Small intestine (tissue), 16 donors: ENCODE measurements at places on chromosomes 12 and 14.

- no peaks in the 10 kb centered on the region for H3K27me3 ChIP-seq
- H3K36me3 ChIP-seq: no peaks in the 10 kb centered on the region
Measured at GRCh38 chr12:25889185-25889584, 69.3 kb upstream of the RASSF8 start.

GRCh38 chr12:89348894-89349699 lies 3.2 kb downstream of the DUSP6 start:
- no peak overlapping the region for H3K4me3 ChIP-seq
- no peak overlapping the region for H3K27ac ChIP-seq
- H3K4me1 ChIP-seq: peaks cover 31% of the 10 kb centered on the region
- DNase-seq: peak; percentile 35

GRCh38 chr12:46558677-46559076 lies 186.1 kb upstream of the SLC38A2 start:
- H3K36me3 ChIP-seq: no peaks in the 10 kb centered on the region
- no peak overlapping the region for H3K4me3 ChIP-seq
- DNase-seq: no peak
- H3K27me3 ChIP-seq: no peaks in the 10 kb centered on the region
- no peaks in the 10 kb centered on the region for H3K4me1 ChIP-seq

- no peak overlapping the region for H3K4me3 ChIP-seq
- no peaks in the 10 kb centered on the region for H3K27me3 ChIP-seq
- H3K27ac ChIP-seq: no peak overlapping the region
- no peaks in the 10 kb centered on the region for H3K4me1 ChIP-seq
- peak; percentile 41 for DNase-seq
- no peaks in the 10 kb centered on the region for H3K36me3 ChIP-seq
Measured at GRCh38 chr12:127559349-127560040, 707.5 kb upstream of the TMEM132C start.

DNA sequence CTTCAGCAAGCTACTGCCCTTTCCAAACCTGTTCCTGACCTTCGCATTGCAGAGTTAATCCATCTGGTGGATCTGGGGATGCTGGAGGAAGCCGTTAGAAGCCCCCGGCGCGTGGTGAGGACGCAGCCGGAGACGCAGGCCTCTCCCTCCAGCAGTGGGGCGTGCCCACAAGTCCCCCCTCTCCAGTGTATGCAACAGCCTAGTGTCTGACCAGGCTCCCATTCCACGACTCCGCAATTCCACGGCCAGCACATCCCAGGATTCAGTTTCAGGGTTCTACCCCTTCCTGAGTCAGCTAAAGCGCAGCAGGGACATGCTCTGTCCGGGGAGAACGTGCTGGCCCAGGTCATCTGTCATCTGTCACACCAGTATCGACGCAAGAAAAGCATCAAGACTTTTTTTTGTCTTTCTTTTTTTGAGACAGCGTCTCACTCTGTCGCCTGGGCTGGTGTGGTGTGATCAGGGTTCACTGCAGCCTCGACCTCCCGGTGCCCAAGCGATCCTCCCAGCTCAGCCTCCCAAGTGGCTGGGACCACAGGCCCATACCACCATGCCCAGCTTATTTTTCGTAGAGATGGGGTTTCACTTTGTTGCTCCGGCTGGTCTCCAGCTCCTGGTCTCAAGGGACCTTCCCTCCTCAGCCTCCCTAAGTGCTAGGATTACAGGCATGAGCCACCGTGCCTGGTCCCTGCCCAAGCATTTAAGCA lies 8.0 kb upstream of the DYNC1H1 start:
- H3K27ac ChIP-seq: no peak overlapping the region
- H3K4me1 ChIP-seq: no peaks in the 10 kb centered on the region
